Left cardiac atrium (tissue), 4 donors: ENCODE measurements at places on chromosomes 4 and X. TPM values are rescaled to one million over a fixed set of nuclear protein-coding genes. Genes with fewer than 3 reads are reported as not detected.

DNA sequence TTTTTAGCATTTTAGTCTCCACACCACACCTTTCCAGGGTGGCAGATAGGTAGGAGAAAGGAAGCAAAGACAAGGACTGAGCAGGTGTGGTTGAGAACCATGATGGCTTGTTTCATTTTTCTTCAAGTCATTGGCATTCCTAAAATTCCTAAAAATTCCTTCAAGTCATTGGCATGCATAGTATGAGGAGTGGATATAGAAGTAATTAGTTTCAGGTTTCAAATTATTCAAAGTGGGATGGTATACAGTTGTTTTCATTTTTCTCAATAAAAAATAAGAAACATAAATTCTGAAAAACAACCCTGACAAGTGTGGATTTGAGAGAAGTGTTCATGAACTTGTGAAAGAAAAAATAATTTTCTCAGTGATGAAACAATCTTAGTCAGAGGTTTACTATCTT is 22.3 kb upstream of the HERC3 start:
- no peak for DNase-seq

DNA sequence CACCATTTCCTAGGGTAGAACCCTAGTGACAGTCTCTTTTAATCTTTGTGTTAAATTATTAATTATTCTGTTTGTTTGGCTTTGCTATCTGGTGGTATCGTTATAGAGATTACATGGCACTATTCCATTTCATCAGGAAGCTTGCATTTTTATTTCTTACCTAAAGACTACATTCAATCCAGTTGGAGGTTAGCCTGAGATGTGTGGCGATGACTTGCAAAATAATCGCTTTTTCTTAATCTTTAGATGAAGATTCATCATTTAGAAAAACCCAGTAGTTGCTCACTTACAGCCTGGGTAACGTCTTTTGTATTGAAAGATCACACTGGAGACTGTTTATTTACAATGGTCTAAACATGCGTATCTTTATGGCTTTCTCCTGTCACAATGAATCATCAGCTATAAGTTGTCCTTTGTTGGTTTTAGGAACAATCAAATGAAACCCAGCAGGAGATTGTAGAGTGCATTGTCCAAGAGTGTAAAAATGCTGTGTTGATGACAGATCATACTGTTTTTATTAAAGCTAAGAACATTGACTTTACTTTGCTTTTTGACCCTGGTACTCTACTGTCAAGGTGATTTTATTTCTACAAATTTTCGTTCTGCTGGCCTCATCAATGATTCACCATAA is 281.7 kb upstream of the PITX2 start:
- no peak for DNase-seq

DNA sequence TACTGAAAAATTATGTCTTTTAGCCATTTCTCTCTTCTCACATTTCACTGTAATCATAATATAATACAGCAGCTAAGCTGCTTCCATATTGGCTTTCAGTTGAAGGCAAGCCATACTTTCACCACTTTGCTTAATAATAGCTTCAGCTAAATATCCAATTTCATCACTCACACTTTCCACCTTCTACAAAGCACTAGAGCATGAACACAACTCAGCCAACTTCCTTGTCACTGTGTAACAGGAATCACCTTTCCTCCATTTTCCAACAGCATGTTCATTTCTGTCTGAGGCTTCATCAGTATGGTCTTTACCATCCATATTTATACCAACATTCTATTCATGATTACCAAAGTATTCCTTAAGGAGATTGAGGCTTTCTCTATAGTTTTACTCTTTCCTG is 219.8 kb upstream of the CTSO start:
- DNase-seq = no peak

DNA sequence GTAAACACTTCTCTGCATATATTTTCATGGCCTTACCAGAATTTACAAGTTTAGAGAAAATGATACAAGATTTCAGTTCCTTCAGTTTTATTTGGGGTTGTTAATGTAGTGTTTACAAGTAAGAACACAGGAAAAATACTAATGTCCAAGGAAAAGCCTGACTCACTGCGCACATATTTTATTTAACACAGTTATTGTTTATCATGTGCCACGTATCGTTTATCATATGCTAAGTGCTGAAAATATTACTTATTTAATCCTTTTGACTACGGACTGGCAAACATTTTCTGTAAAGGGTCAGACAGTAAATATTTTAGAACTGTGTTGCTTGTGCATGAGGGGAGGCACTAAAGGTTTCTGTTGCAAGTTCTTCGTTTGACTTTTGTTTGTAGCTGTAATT is 794 bp downstream of the HSD17B13 start:
- no peak for DNase-seq

DNA sequence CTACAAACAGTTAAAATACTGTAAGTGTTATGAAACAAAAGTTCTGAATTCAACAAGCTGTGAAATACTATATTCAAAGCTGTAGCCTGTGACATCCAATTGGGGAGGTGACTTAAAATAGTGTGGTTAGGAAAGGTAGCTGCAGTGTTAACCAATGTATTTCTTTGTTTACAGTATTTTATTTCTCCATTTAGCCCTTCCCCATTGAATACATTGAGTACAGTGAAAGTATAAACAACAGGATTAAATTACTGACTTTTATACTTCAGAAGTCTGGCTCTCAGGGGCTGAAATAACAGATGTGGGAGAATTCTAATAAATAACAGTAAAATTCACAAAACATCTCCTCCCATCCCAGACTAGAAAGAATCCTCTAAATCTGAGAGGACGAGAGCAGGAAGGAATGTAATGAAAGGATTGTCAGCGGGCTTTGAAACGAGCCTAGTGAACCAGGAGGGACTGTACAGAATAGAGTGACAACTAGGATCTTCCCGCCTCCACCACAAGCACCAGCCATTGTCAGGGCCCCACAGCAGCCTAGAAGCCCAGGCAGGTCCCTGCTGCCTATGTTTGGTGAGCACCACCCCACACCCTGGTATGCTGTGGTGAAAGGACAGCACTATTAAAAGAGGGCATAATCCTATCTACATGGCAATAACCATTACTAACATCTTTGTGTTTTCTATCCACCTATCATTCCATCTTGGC is 73.7 kb downstream of the SPCS3 start:
- DNase-seq = no peak

DNA sequence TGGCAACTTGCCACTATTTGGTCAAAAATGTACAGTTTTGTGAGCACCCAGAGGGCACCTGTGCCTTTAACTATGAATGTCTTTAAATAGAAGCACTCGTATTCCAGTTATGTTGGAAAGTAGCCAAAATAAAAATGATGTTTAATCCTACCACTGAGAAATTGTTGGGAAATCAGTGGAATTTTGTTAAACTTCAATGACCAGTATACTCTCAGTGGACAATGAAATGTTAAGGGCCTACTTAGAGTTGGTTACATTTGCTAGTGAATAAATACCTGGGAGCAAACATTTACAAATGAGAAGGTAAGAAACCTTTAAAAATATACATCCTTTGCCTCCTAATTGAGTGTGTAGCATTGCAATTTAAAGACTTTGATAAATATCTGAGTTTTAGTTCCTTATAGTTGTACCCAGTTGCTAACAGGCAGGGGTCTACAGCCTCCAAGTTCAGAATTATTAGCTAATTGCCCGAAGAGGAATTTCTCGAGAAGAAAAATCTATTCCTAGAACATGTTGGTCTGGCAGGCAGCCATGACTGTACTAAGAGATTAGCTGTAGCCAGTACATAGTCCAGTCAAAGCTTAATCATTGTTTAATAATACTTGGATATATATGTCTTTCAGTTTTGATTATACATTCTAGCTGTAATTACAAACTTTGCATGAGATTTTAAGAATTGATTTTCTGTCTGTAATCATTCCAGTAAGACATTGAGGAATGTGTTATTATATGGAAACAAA is 93.2 kb downstream of the IL1RAPL2 start:
- DNase-seq = peak; percentile 23

DNA sequence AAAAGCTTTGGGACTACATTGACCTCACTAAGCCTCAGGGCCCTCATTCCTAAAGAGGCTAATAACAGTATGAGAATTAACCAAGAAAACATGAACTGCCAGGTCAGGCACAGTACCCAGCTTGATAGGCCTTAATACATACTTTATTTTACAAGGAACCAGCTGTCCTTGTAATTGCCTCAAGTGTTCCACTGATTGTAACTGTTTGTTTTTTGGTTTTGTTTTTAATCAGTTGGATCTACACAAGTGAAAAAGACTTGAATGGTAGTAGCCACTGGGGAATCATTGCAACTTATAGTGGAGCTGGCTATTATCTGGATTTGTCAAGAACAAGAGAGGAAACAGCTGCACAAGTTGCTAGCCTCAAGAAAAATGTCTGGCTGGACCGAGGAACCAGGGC is 35.6 kb downstream of the PKD2 start:
- no peak for DNase-seq

The NPY2R gene
- 0.35 TPM for total RNA-seq

The DCK gene
- 8.1 TPM for total RNA-seq

The BTK gene
- total RNA-seq = 3.5 TPM
